Mucosa of gallbladder (tissue), 1 donor: ENCODE measurements at places on chromosomes 4 and X. TPM values are rescaled to one million over a fixed set of nuclear protein-coding genes. Genes with fewer than 3 reads are reported as not detected.

CITED1 gene
- not detected for total RNA-seq

NEIL3 gene
- total RNA-seq: 0.46 TPM

MECP2 gene
- 64.9 TPM for total RNA-seq

PCDH10 gene
- total RNA-seq: 1.0 TPM

HHIP gene
- total RNA-seq: 9.5 TPM

TMEM156 gene
- total RNA-seq: 3.3 TPM

ETDB gene
- not detected for total RNA-seq

ADAD1 gene
- total RNA-seq: not detected

BEX1 gene
- 3.8 TPM for total RNA-seq

GRCh38 chr4:83285055-83285407, 433 bp upstream of the COQ2 start:
- DNase-seq: peak; percentile 25

DNA sequence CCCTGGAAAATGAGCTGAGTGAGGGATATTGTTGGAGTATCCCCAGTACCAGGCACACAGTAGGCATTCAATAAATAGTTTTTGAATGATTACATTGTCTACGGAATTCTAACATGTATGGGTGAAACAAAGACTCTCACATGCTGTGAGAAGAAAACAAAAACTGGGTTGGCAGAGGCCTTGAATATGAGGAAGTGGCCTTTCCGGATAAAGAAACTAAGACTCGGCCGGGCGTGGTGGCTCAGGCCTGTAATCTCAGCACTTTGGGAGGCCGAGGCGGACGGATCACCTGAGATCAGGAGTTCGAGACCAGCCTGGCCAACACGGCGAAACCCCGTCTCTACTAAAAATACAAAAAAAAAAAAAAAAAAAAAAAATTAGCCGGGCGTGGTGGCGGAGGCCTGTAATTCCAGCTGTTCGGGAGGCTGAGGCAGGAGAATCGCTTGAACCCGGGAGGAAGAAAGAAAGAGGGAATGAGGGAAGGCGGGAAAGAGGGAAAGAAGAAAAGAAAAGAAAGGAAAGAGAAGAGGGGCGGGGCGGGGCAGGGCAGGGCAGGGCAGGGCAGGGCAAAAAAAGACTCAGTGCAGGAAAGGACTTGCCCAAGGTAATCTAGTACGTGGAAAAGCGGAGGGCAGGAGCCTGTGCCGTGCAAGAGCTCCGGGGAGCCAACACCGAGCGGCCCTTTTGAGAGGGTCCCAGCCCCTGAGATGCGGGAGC, 689 bp upstream of the TMA16 start:
- no peak for DNase-seq

DNA sequence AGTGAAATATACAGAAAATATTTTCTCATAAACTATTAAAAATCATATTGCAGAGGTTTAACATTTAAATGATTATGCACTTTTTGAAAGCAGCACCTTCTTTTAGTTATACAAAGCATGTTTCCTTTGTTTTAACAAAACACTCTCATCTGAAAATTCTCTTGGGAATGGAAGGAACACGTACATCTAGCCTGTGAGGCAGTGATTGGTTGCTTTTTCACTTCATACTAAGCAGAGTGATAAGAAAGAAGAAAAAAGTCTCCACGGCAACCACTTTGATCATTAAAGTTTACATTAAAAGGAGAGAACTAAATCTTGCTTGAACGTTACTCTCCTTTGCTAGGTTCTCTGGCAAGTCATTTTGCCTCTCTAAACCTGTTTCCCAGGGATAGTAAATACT, 41.7 kb upstream of the H2AZ1 start:
- no peak for DNase-seq

DNA sequence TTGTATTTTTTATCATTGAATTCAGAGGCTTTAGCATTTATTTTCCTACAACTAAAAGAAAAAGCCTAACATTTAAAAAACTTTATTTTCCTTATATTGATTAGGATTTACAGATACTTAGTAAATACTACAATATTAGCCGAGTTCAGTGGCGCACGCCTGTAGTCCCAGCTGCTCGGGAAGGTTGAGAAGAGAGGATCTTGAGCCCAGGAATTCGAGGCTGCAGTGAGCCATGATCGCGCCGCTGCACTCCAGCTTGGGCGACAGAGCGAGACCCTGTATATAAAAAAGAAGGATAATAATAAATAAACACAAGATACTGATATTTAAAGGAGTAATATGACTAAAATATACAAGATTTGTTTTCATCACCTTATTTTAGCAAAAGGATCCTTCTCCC, 681 bp upstream of the UPF3B start:
- no peak for DNase-seq

- DNase-seq: no peak
These were observed 1.4 kb upstream of the IRS4 start for GRCh38 chrX:108737754-108738153.

GRCh38 chr4:33427676-33428075, 2707.5 kb downstream of the PCDH7 start:
- DNase-seq: no peak

- DNase-seq: no peak
These were observed 77.9 kb downstream of the RTL9 start for GRCh38 chrX:110436523-110436922.

- DNase-seq: no peak
These were observed 2.7 kb downstream of the BCOR start for GRCh38 chrX:40094900-40095582.

- no peak for DNase-seq
These were observed 333.8 kb downstream of the ANK2 start for GRCh38 chr4:113383111-113383785.

GRCh38 chrX:110683925-110684324, 111.7 kb downstream of the CHRDL1 start:
- no peak for DNase-seq

DNA sequence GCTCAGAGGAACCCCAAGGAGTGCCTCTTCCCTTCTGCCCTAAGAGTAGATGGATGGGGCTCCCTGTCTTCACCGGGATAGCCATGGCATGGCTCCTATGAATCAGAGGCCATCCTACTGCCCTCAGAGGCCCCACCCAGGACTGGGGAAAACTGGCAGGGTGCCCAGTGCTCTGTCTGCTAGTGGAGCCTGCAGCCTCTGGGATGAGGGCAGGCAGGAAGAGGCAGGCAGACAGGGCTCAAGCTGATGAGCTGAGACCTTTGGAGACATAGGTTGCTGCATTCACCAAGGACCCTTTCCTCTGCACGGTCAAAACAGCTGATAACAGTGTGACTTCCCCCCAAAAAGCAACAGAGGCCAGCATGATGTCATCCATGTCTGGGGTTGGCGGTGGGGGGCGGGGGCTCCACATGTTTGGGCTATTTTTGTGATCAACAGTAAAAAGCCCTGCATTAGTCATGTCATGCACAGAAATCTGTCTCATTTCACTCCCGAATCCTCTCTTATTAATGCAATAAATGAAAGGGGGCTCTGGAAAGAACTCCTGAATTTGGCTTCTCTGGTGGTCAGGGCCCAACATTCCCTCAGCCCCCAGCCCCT, 207.6 kb upstream of the MAMLD1 start:
- DNase-seq: no peak

DNA sequence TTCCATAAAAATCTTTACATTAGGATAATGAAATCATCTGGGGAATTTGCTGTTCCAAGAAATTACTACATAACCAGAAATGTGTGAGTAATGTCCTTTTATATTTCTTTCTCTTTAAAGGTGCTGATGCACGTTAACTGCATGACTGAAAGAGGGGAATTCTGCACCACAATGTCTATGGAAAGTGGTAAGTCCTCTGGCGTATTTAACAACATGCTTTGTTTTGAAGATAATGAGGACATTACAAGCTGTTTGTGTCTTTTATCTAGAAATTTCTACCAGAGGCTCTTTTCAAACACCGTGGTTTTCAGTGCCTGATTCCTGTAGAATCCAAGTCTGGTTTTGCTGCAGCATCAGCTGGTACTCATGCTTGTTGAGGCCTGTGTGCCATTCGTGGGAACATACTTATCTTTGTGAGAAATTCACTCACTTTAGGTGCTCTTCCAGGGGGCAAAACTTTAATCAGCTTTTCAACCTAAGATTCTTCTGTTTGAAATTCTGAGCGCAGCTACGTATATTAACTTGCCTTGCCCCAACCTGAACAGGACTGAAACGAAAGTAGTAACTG, 257.2 kb downstream of the PDHA2 start:
- no peak for DNase-seq

DNA sequence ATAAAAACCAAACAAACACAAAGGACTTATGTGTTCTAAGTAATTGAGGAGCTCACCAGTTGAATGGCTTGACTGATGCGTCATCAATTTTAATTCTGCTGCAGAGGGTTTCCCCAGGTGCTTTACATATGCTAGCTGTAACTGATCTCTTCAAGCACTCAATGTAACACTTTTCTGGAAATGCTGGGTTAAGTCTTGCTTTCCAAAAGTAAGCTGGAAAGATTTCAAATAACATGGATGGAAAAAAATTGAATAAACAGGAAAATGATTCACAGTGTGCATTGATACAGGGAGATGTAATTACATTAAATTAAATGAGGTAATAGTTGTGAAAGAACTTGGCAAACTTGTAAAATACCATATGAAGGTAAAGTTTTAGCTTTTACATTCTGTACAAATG, 186.7 kb upstream of the WDFY3 start:
- no peak for DNase-seq

GRCh38 chr4:189124149-189124758, 816.4 kb upstream of the FRG1 start:
- DNase-seq: peak; percentile 16

GRCh38 chrX:123184866-123185276, 793 bp downstream of the GRIA3 start:
- DNase-seq: no peak

DNA sequence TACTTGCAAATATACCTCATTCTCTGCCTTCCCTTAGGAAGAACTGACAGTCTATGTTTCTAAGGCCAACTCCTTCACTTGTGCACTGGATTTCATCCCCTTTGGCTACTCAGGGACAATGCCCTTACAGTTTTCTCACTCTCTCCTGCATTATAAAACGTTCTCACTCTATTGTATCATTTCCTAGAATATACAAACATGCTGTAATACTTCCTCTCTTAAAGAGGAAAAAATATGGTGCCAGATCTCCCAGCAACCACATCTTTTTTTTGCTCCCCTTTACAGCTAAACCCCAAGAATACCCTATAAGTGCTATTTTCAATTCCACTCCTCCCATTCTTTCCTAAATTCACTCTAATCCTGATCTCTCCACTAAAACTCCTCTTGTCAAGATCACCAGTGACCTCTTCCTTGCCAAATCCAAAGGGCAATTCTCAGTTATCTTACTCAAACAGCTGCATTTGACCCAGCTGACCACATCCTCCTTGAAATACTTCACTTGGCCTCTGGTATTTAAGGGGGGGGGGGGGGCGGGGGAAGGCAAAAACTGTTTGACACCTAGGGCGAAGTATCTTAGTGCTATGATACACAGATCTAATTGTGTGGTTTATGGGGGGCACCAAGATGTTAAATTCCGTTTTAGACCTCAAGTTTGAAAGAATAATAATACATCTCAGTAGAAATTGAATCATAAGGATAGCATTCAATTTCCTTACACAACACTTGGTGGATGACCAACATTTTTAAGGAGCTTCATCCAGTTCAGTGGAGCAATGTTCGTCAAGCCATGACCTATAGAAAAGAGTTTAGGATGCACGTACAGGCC, 1.6 kb downstream of the RCHY1 start:
- DNase-seq: no peak

DNA sequence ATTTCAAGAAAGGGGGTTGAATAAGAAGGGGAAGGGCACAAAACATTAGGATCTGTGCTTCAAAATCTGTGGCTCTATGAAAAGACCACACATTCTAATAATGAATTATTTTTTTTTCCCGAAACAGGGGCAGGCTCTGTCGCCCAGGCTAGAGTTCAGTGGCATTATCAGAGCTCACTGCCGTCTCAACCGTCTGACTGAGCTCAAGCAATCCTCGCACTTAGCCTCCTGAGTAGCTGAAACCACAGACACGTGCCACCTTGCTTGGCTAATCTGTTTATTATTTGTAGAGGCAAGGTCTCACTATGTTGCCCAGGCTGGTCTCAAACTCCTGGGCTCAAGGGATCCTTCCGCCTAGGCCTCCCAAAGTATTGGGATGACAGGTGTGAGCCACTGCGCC, 33.4 kb downstream of the ACSL1 start:
- no peak for DNase-seq

DNA sequence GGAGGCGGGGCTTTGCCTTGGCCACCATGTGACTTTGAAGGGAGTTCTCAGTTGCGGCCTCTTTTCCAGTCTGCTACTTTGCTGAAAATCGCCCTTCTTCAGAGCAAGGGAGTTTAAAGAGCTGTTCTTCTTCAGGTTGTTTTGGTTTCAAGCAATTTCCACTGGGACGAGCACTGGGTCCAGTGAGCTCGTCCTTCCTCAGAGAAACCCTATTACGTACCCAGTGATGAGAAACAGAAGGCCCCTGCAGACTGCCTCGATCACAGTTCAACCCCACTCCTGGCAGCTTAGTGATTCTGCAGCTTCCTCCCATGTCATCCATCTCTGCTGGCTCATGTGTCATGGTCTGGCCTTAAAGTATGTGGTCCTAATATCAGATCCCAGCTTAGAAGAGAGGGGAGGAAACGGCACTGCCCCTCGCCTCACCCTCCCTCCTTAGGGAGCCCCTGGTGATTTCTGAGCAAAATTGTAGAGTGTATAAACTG, 7.8 kb upstream of the FAM149A start:
- no peak for DNase-seq

- DNase-seq: no peak
These were observed 5.0 kb downstream of the PNCK start for GRCh38 chrX:153668423-153669173.

GRCh38 chr4:179124957-179125356, 1682.7 kb upstream of the AGA start:
- DNase-seq: no peak

DNA sequence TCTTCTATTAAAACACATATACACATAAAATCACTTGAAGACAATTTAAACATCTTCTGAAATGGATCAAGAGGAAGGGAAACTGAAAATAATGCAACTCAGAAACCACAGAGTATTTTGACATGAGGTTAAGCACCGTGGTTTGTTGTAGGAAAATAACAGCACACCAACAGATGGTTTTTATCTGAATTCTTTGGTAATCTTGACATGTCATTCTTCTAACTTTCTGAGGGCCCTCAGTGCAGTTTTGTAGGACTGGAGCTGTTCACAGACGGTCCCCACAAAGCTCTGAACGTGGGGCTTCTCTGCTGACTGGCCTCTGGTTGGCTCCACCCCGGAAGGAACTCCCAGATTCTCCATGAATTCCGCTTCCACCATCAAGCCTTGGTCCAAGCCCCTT, 16.0 kb upstream of the TLR8 start:
- DNase-seq: no peak
